Osteocyte (in vitro differentiated cells): ENCODE measurements at places on chromosomes 1 and 21. TPM values are rescaled to one million over a fixed set of nuclear protein-coding genes. Genes with fewer than 3 reads are reported as not detected.
A peak's percentile ranks its signal among the peaks of the same experiment; 100 is the strongest.

DNA sequence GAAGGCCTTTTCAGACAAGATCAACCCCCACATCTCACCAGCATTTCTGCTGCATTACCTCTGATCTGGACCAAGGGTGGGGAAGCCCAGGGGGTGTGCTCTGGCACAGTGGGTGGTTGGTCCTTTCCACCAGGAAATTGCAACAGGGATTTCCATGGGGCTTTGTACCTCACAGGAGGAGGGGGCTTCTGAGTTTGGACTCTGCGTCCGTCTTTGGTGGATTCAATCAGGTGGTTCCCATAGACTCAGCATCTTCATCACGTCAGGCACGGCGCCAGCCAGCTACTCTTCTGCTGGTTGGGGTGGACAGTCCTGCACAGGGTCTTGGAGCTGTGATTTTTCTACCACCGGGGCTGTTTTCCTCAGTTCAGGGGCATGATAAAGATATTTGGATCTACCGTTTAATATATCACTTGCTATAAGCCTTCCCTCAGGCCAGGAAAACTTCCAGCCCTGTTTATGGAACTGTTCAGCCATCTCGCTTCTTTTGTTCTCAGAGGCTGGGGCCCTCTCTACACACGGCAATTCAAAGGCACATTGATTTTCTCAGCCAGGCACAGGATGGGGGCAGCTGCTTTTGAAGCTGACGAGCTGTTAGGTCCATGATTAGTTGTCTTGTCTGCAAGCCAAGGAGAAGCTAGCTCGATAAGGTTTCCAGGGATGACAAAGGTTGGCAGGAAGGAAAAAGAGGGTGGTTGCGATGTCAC, 467.3 kb downstream of the CAMTA1 start:
- peak; percentile 66 for DNase-seq

Gene DHRS3
- 52.5 and 55.3 TPM in 2 replicates for total RNA-seq

GRCh38 chr1:224180783-224181452, 2.1 kb upstream of the DEGS1 start:
- DNase-seq: no peak

- DNase-seq: no peak
Measured at GRCh38 chr21:19239696-19240095, 836.1 kb upstream of the TMPRSS15 start.

DNA sequence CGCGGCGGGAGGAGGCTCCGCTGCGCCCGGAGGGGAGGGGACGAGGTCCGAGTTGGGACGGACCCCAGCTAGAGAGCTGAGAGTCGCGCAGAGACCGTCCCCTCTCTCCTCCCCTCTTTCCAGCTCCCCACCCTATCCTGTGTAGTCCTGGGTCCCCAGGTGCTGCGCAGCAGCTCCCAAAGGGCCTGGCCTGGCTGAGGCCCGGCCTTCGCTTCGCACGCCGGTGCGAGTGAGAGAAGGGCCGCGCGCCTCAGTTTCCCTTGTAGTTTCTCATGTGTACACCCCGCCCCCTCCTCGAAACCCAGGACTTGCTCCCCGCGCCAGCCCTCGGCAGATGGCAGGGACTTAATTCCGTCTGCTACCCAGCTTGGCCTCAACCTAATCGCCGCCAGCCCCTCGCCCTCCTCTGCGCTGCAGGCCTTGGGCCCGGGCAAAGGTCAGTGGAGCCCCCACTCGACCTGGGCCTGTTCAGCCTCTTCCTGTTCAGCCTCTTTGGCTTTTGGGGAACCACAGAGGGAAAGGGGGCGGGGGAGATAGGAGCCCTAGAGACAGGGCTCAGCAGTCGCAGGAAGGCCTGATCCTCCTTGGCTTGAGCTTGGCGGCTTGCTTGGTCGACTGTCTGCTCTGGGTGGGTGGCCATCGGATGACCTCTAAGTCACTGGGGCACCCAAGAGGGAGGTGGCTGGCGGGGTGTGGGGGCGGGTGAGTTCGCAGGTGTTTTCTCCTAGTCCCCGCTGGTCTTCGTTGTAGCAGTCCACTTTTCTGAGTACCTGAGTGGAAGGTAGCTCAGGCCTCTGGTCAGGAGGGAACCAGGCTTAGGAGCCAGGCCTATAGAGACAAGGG, 1.0 kb downstream of the ZNF687 start:
- no peak for DNase-seq

- DNase-seq: no peak
Measured at GRCh38 chr1:200526709-200527612, 93.6 kb downstream of the KIF14 start.

DNA sequence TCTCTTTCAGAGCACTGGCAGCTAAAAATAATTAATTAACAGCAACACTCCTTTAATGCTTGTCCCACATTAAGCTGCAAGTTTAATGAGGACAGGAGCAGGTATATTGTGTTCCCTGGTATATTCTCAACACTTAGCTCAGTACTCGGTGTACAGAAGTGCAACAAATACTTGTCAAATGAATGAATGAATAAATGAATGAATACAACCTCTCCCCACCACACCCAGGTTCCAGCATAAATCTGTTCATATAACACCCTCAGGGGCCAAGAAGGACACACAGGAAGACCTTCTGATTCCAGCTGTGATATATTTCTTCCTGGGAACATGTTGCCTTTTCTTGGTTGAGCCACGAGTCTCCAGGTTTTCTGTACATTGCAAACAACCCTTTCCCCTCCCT, 38.1 kb upstream of the RD3 start:
- DNase-seq: no peak

Gene SPRR2F
- not detected in 2 replicates for total RNA-seq

GRCh38 chr1:27356619-27357280, 10.0 kb downstream of the MAP3K6 start:
- DNase-seq: no peak

Gene GNG4
- total RNA-seq: 0.34 and 0.83 TPM in 2 replicates

DNA sequence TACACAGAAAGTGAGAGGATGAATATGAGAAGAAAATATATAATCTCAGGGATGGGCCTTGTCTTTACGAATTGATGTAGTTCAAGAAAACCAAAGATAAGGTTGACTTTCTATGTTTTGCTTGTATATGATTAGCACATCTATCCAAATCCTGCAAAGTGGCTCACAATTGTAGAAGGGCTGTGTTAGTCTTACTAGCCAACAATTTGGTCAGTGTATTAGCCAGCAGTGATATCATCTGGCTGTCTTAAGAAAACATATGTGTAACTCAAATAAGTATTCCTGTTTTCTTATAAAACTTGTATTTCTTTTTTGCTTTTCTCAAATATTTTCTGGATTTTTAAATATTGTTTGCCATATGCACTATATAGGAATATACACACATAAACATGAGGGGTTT, 5.5 kb downstream of the SDCCAG8 start:
- no peak for DNase-seq

Gene ASTN1
- total RNA-seq: not detected in 2 replicates

DNA sequence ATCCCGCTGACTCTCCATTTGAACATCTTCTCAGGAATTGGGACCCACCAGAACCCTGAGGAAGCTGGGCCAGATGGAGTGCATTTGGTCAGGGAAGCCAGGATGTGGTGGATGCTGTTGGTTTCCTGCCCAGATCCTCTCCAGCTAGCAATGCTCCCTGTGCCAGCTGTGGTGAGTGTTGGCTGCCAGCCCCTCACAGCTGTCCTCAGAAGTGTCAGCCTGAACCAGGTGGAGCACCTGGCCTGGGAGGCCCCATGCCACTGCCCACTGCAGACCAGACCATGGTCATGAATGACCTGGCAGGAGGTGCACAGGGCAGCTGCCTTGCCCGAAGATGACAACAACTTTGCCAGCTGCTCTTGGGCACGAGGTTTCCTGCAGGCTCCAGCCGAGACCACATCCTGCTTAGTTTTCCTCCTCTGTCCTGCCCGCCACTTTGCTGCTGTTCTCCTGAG, 54.4 kb downstream of the PRSS38 start:
- no peak for DNase-seq

GRCh38 chr21:45386728-45387371, 18.1 kb upstream of the COL18A1 start:
- DNase-seq: no peak

Gene ATAD3C
- total RNA-seq: 0.27 and 0.44 TPM in 2 replicates

Gene KIRREL1
- total RNA-seq: 122 TPM in 2 replicates

Gene IER5
- 29.8 and 32.2 TPM in 2 replicates for total RNA-seq
